ENCODE measurements at places on chromosomes 12 and 14. TPM values are rescaled to one million over a fixed set of nuclear protein-coding genes. Genes with fewer than 3 reads are reported as not detected.

- DNase-seq: no peak
Observed at GRCh38 chr12:6430124-6430989, 14.4 kb upstream of the CD27 start.

- no peak for DNase-seq
Observed at GRCh38 chr12:82883394-82884355, 197.0 kb downstream of the TMTC2 start.

The EMP1 gene
- 117 TPM for polyA plus RNA-seq

DNA sequence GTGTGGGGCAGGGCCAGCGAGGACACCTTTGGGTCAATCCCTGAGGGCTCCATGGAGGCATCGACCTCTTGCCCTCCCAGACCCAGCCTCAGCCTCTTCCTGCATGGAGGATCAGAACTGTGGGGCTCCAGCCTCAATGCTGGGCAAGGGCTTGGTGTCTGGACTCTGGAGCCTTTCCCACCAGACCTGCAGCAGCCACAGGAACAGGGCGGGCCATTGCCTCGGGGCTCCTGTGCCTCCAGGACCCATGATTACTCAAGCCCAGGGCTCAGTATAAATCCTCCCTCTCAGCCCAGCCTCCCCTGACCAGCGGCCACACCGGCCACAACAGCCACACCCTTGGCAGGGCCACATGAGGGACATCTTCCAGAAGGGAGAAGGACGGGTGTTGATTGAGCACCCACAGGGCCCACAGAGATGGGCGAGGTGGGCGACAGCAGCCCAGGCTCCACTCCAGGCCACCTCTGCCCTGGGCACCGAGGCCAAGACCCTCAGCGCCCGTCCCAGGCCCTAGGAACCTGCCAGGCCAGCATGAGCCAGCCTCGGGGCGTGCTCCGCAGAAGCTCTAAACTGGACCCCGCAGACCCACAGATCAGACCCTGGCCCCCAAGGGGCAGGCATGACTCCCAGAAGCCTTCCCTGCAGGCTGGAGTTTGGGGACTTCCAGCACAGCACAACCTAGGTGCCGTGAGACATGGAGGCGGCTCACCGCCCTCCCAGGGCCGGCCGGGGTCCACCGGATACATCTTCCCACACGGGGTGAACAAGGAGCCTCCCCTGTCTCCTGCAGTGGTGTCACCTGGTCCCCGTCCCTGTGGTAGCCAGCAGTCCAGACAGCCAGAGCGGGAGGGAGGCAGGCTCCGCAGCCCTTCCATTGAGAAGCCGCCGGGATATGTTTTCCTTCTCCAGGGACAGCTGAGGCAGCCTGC is 25.1 kb downstream of the NCOR2 start:
- no peak for DNase-seq

The GNG2 gene
- 74.2 TPM for polyA plus RNA-seq

GRCh38 chr12:130879212-130879686 is 7.4 kb downstream of the RAN start:
- DNase-seq: no peak

The LAG3 gene
- polyA plus RNA-seq: 2.1 TPM
